Stimulated activated CD4-positive, alpha-beta T cell treated with anti-CD3 and anti-CD28 coated beads, Interleukin-4, amount 100 ng/mL, for 48 hours (primary cell): ENCODE measurements at places on chromosomes 2 and 18.

DNA sequence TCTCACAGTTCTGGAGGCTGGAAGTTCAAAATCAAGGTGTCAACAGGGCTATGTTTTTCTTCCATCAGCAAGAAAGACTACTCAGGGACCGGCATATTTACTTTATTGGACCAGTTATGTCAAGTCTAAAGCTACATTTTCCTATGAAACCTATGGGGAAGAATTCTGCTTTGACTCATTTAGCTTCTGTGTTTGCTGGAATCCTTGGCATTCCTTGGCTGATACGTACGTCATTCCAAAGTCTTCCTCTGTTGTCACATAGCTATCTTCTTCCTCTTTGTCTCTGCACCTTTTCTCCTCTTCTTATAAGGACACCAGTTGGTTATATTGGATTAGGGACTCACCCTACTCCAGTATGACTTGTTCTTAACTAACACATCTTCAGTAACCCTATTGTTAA is 137.4 kb upstream of the FBXO11 start:
- no peak for DNase-seq

DNA sequence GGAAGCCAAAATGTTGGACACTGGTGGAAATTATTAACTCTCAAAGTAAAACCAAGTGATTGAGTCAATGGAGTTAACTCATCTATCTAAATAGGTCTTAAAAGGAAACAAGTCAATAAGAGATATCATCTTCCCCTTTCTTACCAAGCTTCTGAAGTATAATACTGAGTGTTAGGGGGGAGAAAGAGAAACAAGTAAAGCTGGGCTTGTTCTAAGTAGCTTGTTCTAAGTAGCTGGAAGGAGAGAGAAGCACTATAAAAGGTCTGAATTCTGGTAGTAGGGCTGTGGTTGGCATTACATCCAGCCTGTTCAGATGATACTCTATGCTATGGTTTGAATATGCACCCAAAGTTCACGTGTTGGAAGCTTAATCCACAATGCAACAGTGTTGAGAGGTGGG is 26.8 kb downstream of the YES1 start:
- no peak for DNase-seq

GRCh38 chr2:110827511-110827910 is 95.1 kb downstream of the ACOXL start:
- no peak for DNase-seq

DNA sequence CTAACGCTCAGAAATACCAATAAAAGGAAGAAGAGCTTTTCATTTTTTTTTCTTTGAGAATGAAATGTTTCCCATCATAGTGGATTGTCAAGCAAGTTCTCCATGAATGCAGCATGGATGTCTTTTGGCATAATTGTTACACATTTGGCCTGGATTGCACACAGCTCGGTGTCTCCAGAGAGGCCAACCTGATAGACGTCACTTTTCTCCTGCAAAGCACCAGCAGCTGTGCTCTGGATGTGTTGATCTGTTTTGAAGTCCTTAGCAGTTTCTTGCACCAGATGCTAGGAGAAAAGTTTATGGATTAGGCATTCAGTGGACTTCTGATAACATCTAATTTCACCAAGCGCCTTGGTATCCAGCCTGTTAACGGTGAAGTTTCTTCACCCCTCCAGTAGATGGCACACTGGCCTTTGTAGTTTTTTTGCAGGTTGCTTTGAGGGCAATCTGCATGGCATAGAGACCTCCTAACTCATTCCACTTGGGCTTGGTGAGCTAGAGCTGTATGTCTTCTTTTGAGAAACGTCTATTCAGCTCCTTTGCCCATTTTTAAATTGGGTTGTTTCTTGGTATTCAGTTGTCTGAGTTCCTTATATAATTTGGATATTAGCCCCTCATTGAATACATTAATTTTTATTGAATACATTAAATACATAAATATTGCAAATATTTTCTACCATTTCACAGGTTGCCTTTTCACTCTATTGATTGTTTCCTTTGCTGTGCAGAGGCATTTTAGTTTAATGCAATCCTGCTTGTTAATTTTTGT is 59.7 kb downstream of the PTH2R start:
- DNase-seq: no peak

- no peak for DNase-seq
These were observed 61.8 kb upstream of the DCC start for GRCh38 chr18:52278191-52278590.

DNA sequence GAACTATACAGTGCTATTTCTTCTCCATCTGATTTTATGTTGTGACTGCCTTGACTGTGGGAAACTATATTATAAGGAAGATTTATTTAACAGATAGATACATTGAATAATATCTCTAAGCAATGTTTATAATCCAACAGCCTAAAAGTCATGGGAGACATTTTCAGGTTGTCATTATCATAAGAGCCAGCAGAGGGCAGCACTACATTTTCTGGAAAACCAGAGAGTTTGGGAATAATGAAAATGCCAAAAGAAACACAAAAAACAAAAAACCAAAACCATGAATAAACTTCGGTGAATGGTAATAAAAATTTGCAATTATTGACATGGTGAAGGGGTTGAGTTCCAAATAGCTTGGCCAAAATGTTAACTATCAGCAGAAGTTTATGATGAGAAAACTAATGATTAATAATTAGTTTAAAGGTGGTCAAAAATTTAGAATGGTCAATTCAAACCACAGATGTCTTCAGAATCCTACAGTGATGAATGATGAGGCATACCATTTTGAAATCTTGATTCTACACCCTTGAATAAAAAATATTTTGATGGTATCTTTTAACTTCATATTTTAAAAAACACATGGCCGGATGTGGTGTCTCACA is 4.7 kb downstream of the EEF1B2 start:
- DNase-seq: no peak

GRCh38 chr18:23317975-23318675 is 135.0 kb upstream of the RIOK3 start:
- no peak for DNase-seq

GRCh38 chr2:25361261-25362048 is 19.7 kb upstream of the DNMT3A start:
- no peak for DNase-seq

- no peak for DNase-seq
These were observed 187.8 kb upstream of the ALPP start for GRCh38 chr2:232190796-232191195.

- DNase-seq: no peak
These were observed 105.5 kb upstream of the RGPD4 start for GRCh38 chr2:107721178-107721577.

DNA sequence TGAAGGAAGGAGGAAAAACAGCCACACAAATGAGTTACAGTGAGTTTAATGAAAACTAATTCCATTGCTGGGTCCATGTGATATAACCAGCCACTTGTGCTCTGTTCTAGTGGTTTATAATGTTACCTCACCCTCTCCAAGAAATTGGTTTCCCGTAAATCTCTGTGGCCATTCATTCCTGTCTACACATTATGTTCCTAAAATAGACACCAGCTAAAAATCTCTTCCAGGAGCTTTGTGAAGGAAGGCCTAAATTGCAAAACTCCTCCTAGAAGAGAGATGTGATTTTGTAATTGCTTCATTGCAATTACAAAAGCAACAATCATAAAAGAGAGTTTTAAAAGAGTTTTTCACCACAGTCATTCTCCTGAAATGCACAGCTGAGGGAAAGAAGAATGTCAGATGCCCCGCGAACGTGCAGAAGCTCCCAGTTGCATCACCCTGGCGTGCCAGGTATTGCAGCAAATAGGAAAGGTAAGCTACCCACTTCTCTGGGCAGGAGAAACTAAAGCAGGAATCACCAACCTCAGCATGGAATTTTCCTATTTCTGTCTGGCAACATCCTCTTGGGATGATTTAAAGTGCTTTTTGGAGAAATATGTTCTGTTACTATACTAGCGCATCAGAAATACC is 1.7 kb downstream of the SCN1A start:
- no peak for DNase-seq

GRCh38 chr18:79275992-79276391 is 119.7 kb upstream of the NFATC1 start:
- no peak for DNase-seq

DNA sequence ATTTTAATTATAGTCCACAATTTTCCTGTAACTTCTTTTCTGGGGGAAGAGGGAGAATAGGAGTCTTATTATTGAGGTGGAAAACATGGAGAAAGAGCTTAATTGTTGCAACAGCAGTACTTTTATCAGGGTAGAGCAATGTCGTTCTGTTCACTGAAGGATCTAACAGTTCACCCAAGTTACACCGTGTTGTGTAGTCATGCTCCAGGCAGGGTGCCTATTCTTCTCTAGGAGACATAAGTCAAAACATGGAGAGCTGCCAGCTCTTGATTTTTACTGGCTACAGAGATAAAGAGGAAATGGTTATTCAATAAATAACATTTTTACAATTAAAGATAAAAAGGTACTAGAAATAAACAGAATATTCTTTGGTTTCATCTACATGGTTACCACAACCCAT is 594.3 kb upstream of the NETO1 start:
- no peak for DNase-seq

DNA sequence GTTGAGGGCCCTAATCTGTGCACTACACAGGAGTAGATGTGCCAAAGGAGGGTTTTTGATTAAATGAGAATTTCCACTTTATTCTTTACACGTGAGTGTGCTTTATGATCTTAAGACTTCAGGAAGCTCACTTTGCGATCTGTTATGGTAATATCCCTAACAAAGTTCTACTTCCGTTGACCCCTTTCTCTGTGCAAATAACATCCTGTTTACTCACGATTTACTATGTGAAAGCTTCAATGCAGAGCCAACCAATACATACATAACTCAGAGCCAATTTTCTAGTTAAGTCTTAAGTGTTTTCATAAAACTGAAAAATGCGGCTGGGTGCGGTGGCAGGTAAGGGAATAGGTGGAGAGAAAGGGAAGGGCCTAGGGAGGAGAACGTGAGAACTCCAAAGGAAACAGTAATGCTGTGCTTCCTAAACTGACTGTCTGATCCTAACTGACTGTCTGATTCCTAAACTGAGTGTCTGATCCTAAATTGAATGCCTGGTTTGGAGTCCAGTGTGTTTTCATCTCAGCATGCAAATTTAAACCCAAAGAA is 87.6 kb downstream of the PLCL1 start:
- DNase-seq: no peak

DNA sequence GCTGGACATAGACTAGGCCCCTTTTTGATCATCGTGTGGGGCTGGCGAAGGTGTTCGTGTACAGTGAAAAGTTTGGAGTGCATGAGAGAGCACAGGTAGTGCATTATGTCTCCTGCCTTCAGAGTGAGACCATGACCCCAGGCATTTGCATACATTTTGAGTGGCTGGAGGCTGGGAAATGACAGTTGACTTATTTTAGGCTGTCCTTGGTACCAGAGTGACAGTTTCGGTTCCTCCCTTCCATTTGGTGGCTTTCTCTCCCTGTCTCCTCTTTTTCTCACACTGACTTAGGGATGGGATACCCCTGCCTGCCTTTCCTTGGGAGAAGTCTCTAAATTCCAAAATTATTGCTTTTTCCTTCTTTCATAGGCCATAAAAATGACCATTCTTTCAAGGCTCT is 20.1 kb downstream of the SERPINB12 start:
- no peak for DNase-seq

- DNase-seq: no peak
These were observed 166.7 kb downstream of the L3MBTL4 start for GRCh38 chr18:6248017-6248416.

DNA sequence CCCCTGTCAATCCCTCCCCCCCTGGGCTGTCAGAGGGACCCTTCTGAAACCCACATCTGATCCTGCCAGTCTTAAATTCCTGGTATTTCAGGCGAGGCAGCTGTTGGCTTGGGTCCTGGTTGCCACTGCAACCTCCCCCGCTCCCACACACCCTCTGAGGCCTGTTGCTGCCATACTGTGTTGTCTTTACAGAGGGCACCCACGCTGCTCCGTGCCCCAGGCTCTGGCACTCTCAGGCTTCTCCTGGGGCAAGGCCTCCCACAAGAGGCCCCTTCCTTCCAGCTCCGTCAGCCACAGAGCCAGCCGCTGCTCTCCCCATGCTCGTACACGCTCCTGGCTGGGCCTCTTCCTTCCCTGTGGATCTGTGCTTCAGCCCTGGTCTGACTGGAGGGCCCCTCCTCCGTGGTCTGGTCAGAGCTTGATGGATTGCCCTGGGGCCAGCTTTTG is 8.6 kb downstream of the CABLES1 start:
- DNase-seq: no peak

GRCh38 chr2:213971536-213971935 is 439.3 kb upstream of the VWC2L start:
- DNase-seq: no peak

GRCh38 chr2:187475499-187476248 is 27.6 kb upstream of the CALCRL start:
- no peak for DNase-seq

- no peak for DNase-seq
These were observed 12.0 kb upstream of the GTF2A1L start for GRCh38 chr2:48605482-48606175.

GRCh38 chr2:184339966-184340365 is 258.4 kb upstream of the ZNF804A start:
- DNase-seq: no peak

DNA sequence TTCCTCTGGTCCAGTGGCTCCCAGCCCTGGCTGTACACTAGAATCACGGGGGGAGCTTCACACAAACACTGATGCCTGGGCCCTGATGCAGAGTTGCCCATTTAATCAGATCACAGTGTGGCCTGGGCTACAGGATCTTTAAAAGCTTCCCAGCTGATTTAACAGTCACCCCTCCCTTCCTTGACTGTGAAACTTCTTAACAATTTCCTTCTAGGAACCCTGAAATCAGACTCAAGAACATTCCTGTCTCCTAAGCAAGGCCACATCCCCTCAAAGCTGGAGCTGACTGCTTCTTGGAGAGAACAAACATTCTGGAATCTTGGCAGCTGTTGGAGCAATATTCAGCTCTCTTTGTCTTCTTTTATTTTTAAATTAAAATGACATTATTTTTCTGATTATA is 88.7 kb downstream of the ADD2 start:
- no peak for DNase-seq

DNA sequence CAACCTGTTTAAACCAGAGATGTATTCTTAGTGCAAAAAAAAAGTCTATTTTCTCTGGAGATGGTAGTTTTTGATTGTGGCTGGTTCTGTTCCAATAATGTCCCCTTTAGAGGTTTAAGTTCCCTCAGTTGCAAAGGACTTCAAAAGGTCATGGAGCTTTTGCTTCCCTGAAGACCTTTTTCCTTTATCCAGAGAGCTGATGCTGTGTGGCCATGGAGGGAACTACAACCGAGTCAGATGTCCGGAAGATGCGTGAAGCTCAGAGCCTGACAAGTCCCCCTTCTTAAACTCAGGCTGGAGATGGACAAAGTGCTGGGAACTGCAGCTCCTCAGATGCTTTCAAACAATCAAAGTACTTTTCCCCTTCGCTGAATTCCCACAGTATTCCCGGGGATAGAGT is 176.1 kb downstream of the TMEM18 start:
- no peak for DNase-seq
